Mucosa of descending colon (tissue), 3 donors: ENCODE measurements at places on chromosomes 2 and 18. TPM values are rescaled to one million over a fixed set of nuclear protein-coding genes. Genes with fewer than 3 reads are reported as not detected.

Gene HES6
- total RNA-seq, result 63.5 TPM

DNA sequence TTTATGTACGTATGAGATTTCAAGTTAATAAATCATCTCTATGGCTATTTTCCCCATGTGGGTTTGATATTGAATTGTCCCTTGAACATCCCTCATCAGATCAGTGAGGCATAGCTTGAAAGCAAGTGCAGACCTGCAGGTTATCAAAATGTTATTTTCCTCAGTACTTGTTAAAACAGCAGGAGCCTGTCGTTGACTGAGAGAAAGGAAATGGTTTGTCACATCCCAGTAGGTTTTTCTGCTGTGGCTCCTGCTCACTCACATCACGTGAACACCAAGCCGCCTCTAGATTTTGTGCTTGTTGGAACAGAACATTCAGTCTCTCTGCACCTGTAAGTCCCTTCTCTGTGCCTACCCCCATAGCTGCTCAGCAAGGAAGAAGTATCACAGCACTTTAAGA is 340.3 kb downstream of the CELF4 start:
- no peak for DNase-seq

GRCh38 chr2:238925816-238926521 is 78.1 kb downstream of the TWIST2 start:
- DNase-seq, result no peak

Gene LCT
- 0.09 TPM for total RNA-seq

Gene SERTAD2
- 17.3 TPM for total RNA-seq

Gene CRYGD
- total RNA-seq, result not detected

Gene CDH20
- not detected for total RNA-seq

Gene IL1R2
- total RNA-seq, result 39.8 TPM

Gene DSC2
- 141 TPM for total RNA-seq
